ENCODE measurements at places on chromosomes 12 and 14.

- no peak for DNase-seq
Observed at GRCh38 chr12:23944067-23944466, 5.4 kb downstream of the SOX5 start.

DNA sequence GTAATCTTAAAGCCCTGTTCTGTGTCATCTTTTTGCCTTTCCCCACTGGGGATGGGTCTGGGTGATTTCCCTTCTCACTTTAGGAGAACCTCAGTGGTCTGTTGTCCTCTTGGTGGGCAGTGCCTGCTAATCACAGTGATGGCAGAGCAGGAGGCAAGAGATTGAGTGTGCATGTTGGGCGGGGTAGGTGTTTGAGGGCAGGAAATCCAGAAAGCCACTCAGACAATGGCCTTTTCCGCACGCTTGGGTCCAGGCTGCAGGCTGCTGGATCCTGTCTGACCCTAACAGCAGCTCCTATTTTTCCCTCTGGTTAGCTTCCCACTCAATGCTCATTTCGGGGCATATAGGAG is 13.7 kb upstream of the ITGA5 start:
- DNase-seq = peak; percentile 43

DNA sequence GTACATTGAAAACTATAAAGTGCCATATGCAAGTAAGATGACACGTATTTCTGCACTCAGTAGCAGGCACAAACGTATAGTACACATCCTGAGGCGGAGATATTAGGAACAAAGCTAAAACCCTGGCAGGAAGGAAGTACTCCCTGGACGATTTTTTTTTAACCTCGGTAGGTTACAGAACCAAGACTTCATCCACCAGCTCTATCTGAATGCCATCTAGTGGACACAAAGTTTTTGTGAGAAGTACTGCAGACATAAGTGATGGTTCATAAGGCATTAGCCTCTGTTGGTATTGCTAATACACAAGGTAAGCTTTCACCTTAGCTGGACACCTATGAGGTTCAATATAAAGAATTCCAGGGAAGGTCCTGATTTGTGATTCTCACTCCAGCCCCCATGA is 83.0 kb upstream of the CCDC196 start:
- DNase-seq = no peak

- peak; percentile 59 for DNase-seq
Observed at GRCh38 chr12:49838973-49839633, 3.8 kb downstream of the BCDIN3D start.

DNA sequence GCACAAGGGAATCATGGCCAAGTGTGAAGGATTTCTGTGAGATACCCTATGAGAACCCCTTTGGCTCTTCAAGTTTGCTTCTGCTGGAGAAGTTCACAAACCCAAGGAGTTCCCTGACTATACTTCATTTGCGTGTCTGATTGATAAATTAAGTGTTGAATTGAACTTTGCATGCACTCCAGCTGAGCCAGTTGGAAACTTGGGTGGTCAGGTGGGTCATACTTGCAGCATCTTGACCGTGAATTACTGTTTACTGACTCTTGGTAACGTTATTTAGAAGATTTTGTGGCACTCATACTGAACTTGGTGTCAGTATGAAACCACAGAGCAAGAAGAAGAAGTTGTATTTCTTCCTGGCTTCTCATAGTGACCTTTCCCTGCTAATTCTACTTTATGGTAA is 77.5 kb downstream of the TGFB3 start:
- DNase-seq = no peak

- DNase-seq = no peak
Observed at GRCh38 chr12:51692016-51692415, 101.0 kb downstream of the SCN8A start.

GRCh38 chr14:55329999-55330710 is 58.9 kb downstream of the FBXO34 start:
- peak; percentile 79 for DNase-seq

DNA sequence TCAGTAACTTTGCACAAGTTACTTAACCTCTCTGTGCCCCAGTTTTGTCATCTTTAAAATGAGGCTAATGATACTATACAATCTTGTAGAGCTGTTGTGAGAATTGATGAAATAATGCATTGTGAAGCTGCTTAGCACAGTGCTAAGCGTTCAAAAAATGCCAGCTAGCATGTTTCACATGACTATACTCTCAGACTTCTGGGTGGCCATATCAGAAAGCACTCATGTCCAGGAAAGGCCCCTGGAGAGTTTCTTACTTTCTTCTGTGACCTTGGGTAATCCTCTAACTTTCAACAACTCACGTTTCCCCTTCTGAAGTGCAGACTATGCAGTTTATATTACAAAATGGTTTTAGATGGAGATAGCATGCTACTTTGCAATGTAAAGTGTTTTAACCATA is 68.1 kb downstream of the TPH2 start:
- DNase-seq = no peak

- no peak for DNase-seq
Observed at GRCh38 chr12:21429994-21430393, 7.5 kb upstream of the PYROXD1 start.

DNA sequence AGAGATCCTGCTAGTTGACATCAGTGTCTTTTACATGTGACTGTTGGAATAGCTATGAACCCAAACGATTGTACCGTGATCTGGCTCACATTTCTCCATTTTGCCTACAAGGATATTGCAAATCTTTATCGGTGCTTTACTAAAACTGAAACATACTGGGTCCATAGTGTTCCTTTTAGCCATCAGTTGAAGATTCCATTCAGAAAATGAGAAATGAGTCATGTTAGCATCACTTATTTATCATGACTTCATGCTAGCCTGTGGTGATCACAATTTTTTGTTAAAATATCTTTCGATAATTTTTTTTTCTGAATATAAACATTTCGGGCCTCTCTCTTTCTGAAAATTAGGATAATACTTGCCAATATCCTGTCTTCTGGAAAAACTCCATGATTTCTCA is 210.3 kb downstream of the EGLN3 start:
- no peak for DNase-seq

GRCh38 chr12:57190037-57190436 is 26.6 kb upstream of the NXPH4 start:
- DNase-seq = no peak

GRCh38 chr12:72982356-72982755 is 710.2 kb downstream of the TRHDE start:
- no peak for DNase-seq

- DNase-seq = no peak
Observed at GRCh38 chr12:67284561-67284960, 15.4 kb downstream of the CAND1 start.

- DNase-seq = no peak
Observed at GRCh38 chr14:21248739-21249411, 20.4 kb downstream of the HNRNPC start.

GRCh38 chr14:93980456-93981201 is 4.3 kb upstream of the ASB2 start:
- DNase-seq = no peak

GRCh38 chr12:4974217-4974616 is 64.5 kb downstream of the KCNA1 start:
- no peak for DNase-seq

GRCh38 chr14:32719601-32720000 is 219.1 kb upstream of the NPAS3 start:
- no peak for DNase-seq

DNA sequence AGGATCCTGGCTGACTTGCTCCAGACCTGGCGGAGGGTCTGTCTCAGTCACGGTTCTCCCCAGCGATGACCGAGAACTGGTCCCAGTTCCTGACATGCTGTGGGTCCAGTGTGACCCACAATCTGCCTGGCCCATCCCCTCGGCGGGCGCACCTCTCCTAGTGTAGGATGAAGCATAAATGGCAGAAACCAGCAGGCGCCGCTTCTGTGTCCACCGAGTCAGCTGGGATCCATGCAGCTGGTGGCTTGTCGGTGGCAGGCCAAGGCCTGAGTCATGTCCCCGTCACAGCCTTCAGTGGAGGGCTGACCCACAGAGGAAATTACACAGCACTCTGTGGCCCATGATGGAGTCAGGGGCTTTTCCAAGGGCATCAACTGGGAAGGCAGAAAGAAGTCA is 38.5 kb downstream of the NFKBIA start:
- DNase-seq = peak; percentile 80

- DNase-seq = no peak
Observed at GRCh38 chr14:100350276-100350926, 27.3 kb downstream of the SLC25A47 start.

DNA sequence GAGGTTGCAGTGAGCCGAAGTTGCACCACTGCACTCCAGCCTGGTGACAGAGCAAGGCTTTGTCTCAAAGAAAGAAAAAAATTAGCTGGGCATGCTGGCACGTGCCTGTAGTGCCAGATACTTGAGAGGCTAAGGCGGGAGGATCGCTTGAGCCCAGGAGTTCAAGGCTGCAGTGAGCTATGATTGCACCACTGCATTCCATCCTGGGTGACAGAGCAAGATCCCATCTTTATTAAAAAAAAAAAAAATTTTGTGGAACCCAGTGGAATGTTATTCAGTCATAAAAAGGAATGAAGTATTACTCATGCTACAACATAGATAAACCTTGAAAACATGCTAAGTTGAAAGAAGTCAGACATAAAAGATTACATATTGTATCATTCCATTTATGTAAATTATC is 8.3 kb upstream of the ERBB3 start:
- DNase-seq = no peak

DNA sequence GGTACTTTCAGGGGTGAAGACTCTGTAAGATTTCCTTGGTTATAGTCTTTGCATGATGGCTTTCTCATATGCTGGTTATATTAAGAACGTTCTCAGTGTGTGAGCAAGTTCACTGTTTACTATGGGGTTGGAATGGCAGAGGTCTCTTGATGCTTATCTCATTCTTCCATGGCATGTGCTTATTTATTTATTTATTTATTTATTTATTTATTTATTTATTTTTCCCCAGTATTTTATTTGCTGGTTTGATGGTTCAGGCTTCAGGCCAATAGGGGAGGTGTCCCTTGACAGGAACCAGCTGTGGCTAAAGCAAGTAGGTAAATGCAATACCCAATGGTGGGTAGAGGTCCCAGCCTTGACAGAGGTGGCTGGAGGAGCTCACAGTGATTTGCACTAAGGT is 161.3 kb upstream of the GARIN6 start:
- no peak for DNase-seq

- no peak for DNase-seq
Observed at GRCh38 chr14:102927878-102928411, 5.5 kb downstream of the AMN start.

GRCh38 chr12:124746649-124747425 is 116.8 kb downstream of the SCARB1 start:
- no peak for DNase-seq

GRCh38 chr14:82313889-82314288 is 780.2 kb upstream of the SEL1L start:
- no peak for DNase-seq

DNA sequence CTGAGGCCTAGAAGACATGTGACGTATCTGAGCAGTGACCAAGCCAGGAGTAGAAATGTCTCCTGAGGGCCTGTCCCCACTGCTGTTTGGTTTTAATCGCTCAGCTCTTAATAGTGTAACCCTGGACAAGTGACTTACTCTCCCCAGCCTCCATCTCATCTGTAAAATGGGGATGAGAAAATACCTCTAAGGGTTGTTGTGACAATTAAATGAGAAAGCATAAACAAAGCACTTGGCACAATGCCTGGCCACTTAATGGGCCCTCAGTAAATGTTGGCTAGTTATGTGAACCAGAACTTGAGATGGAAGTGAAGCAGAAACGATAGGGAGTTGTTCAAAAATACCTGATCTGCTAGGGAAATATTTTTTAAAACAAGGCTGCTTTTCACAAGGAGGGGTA is 58.2 kb downstream of the HMGA2 start:
- DNase-seq = no peak

- DNase-seq = no peak
Observed at GRCh38 chr14:90839889-90840266, 23.6 kb upstream of the TTC7B start.

- DNase-seq = no peak
Observed at GRCh38 chr14:34204774-34205173, 253.9 kb upstream of the EGLN3 start.

- no peak for DNase-seq
Observed at GRCh38 chr12:117576053-117576452, 214.6 kb upstream of the NOS1 start.

- no peak for DNase-seq
Observed at GRCh38 chr12:10562306-10562933, 51.0 kb downstream of the MAGOHB start.

GRCh38 chr14:96590190-96590864 is 88.1 kb downstream of the PAPOLA start:
- DNase-seq = no peak

GRCh38 chr12:24943947-24944600 is 4.8 kb downstream of the BCAT1 start:
- DNase-seq = no peak

GRCh38 chr12:2970744-2971143 is 11.5 kb downstream of the TEAD4 start:
- no peak for DNase-seq

DNA sequence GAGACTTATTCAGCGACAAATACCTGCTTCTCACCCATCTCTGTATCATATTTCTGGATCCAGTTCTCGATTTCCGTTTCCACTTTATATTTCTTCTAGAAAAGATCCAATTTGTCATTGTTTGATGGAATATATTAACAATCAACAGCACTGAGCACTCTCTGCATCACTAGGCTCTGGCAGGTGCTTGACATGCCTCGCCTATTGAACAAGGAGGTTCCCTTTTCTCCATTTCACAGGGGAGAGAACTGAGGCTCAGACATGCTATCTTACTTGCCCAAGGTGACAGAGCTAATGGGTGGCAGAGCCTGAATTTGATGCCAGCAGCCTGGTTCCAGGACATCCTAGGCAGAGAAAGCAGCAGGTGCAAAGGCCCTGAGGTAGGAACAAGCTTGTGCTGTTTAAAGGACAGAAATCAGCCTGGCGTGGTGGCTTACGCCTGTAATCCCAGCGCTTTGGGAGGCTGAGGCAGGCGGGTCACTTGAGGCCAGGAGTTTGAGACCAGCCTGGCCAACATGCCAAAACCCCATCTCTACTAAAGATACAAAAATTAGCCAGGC is 12.1 kb downstream of the RITA1 start:
- no peak for DNase-seq

GRCh38 chr14:38553586-38553985 is 297.7 kb upstream of the CLEC14A start:
- DNase-seq = no peak

GRCh38 chr12:131421509-131422186 is 289.2 kb upstream of the SFSWAP start:
- DNase-seq = no peak

- DNase-seq = peak; percentile 68
Observed at GRCh38 chr14:90060312-90060964, 1.4 kb upstream of the KCNK13 start.

DNA sequence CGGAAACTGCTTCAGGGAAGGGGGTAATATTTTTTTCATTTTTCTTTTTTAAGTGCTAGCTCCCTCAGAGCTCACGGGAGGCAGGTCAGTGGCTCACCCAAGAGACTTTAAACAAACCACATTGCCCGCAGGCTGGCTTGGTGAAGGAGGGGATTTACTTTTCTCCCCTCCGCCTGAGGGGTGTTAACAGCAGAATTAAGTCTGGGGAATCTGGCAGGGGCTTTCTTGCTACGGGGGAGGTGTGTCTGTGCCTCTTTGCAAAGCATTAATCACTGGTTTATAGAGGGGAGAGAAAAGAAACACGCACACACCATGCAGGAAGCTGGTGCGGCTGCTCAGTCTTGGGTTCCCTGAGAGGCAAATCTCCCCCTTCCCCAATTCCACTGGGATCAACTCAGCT is 26.2 kb upstream of the TBX3 start:
- no peak for DNase-seq
